Uterus (tissue), 4 donors: ENCODE measurements at places on chromosomes 16 and 17. TPM values are rescaled to one million over a fixed set of nuclear protein-coding genes. Genes with fewer than 3 reads are reported as not detected.

The FOXJ1 gene
- 0.51 TPM for total RNA-seq

The TOP2A gene
- 1.9 TPM for total RNA-seq

The P2RX5 gene
- 0.70 TPM for total RNA-seq

The MXRA7 gene
- total RNA-seq = 250 TPM

The KRTAP17-1 gene
- not detected for total RNA-seq

The ALOX15 gene
- total RNA-seq = 0.24 TPM

The RNF135 gene
- total RNA-seq = 17.9 TPM

The TBC1D3 gene
- not detected for total RNA-seq

The KRT17 gene
- total RNA-seq = not detected

The FADS6 gene
- not detected for total RNA-seq

GRCh38 chr16:67989322-67990017 is 9.2 kb upstream of the DPEP3 start:
- H3K4me1 ChIP-seq = no peaks in the 10 kb centered on the region
- no peaks in the 10 kb centered on the region for H3K36me3 ChIP-seq
- no peak for DNase-seq
- no peak overlapping the region for H3K4me3 ChIP-seq

- no peaks in the 10 kb centered on the region for H3K27me3 ChIP-seq
- DNase-seq = peak; percentile 88
- no peaks in the 10 kb centered on the region for H3K4me1 ChIP-seq
Observed at GRCh38 chr16:8674413-8675022, at the start of gene ABAT. Gene ABAT (plus strand): TSS chr16:8674617. CDS start chr16:8735740, 61,123 bp downstream.

DNA sequence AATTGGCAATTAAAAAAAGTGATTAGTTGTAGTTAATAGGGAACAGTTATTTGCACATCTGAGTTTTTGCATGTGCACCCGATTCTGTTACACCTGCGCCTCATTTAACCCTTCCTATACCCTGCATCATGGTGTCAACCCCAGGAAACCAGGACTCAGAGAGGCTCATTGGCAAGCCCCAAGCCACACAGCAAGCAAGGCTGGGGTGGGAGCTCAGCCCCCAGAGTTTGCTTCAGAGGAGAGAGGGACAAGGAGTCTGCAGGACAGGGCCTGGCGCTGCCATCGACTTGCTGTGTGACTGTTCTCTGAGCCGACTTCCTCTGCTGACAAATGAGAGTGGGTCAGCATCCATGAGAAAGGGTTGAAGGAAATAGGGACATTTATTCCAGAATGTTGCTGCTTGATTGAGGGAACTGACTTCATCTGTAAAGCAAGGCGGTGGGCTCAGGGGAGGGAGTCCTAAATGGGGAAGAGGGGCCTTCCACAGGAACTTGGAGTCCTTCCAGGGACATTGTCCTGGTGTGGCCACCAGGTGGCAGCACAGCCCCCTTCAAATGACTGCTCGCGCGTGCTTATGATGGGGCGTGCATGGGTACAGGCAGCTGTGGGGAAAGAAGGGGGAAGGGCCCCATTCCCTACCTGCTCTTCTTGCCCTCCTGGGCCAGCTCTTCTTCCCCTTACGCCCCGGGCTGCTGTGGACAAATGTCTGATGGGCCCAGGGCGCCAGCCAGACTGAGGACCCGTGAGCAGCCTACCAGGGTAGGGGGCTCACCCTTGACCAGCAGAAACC is 51.6 kb downstream of the NT5M start:
- peak; percentile 64 for DNase-seq
- H3K27me3 ChIP-seq = no peaks in the 10 kb centered on the region

GRCh38 chr16:73046849-73047214 is 1.1 kb downstream of the ZFHX3 start:
- H3K27ac ChIP-seq = peak overlapping the region; percentile 99
- no peaks in the 10 kb centered on the region for H3K36me3 ChIP-seq
- no peaks in the 10 kb centered on the region for H3K27me3 ChIP-seq

DNA sequence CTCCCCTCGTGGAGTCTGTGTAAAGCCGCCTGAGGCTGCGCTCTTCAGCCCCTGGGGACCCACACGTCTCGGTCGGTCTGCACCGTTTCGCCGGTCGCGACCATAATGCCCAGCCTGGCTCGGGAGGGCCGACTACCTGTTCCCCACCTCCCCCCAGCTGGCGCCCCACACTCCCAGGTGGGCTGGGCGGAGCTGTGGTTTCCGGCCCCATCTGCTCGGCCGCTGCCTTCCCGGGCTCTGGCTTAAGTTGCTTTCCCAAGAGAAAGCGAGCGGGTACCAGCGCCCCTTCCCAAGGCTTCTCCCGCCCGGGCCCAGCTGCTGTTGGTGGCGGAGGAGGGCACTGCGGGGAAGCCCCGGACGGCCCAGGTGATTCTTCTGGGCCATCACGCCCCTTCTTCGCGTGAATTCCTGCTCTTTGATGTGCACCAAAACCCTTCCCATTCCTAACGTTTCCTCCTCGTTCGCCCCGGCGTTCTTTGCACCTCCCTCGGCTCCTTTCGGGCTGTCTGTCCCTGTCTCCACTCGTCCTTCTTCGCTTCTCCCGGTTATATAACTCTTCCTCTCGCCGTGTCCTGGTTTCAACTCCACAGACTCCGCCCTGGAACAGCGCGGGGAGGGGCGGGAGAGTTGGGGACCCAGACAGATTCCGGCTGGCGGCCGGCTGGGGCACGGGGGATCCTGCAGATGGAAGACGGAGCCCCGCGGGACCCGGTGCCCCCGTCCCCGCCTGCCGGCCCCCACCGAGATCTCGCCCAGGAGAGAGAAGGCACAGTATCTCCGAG is 2.0 kb downstream of the KDM6B start:
- no peaks in the 10 kb centered on the region for H3K27me3 ChIP-seq
- peak overlapping the region; percentile 61 for H3K4me3 ChIP-seq
- peak overlapping the region; percentile 93 for H3K27ac ChIP-seq

- no peaks in the 10 kb centered on the region for H3K27me3 ChIP-seq
- peak overlapping the region; percentile 97 for H3K27ac ChIP-seq
- no peaks in the 10 kb centered on the region for H3K36me3 ChIP-seq
- peak overlapping the region; percentile 49 for H3K4me3 ChIP-seq
- peaks cover 14% of the 10 kb centered on the region for H3K4me1 ChIP-seq
Observed at GRCh38 chr16:56609463-56609921, 1.1 kb downstream of the MT2A start.

DNA sequence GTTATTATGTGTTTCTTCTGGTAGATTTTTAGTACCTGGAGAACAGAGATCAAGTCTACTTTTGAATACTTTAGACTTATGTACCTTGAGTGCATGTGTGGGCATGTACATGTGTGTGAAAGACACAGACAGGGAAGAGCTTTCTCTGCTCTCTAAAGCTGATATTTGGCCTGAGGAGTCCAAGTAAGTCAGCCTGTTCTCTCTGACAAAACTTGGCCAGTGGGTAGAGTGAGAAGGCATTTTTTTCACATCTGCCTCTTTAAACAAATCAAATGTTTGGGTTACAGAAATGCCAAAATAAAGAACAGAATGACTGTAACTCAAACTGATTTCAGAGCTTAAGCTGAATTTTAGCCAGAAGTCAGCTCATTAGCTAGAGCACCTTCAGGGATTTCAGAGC is 309.7 kb upstream of the DYNLRB2 start:
- H3K4me1 ChIP-seq = no peaks in the 10 kb centered on the region
- H3K36me3 ChIP-seq = no peaks in the 10 kb centered on the region
- DNase-seq = no peak
- H3K27me3 ChIP-seq = no peaks in the 10 kb centered on the region
- no peak overlapping the region for H3K27ac ChIP-seq
- H3K4me3 ChIP-seq = no peak overlapping the region

DNA sequence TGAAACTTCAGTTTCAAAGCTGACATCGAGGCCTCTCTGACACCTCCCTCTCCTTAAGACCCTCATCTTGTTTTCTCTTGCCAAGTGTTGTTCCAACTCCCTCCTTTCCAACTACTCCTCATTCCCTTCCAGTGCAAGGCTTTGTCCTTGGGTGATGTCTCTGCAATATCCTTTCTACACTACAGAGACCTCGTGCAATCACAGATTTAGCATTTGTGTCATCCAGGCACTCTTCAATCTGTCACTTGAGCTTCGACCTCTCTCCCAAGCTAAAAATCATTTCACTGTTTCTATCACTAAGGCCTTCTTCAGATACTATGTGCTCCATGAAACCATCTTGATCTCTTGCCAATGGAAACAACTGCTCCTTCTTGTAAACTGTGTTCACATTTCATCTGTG is 31.6 kb downstream of the TEKT3 start:
- no peaks in the 10 kb centered on the region for H3K27me3 ChIP-seq
- no peak overlapping the region for H3K27ac ChIP-seq
- H3K36me3 ChIP-seq = no peaks in the 10 kb centered on the region
- DNase-seq = no peak
- no peak overlapping the region for H3K4me3 ChIP-seq
- no peaks in the 10 kb centered on the region for H3K4me1 ChIP-seq

DNA sequence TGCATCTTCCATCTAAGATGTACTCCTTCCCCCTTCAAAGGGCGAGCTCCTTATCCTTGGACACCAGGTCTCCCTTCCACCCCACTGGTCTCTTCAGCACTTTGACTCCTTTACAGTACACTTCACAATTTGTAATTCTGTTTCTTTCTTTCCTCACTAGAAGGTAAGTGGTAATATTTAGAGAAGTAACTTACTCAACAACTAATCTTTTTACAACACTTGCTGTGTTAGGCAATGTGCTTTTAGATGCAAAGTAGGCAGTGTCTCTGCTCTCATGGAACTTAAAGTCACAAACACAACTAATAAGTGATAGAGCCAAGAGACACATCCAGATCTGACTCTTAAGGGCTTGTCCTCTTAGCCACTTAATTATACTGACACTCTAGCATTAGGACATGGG is 6.4 kb downstream of the SIAH1 start:
- H3K36me3 ChIP-seq = no peaks in the 10 kb centered on the region
- H3K4me1 ChIP-seq = no peaks in the 10 kb centered on the region
- no peak overlapping the region for H3K27ac ChIP-seq
- DNase-seq = no peak
- H3K4me3 ChIP-seq = no peak overlapping the region
- H3K27me3 ChIP-seq = no peaks in the 10 kb centered on the region

DNA sequence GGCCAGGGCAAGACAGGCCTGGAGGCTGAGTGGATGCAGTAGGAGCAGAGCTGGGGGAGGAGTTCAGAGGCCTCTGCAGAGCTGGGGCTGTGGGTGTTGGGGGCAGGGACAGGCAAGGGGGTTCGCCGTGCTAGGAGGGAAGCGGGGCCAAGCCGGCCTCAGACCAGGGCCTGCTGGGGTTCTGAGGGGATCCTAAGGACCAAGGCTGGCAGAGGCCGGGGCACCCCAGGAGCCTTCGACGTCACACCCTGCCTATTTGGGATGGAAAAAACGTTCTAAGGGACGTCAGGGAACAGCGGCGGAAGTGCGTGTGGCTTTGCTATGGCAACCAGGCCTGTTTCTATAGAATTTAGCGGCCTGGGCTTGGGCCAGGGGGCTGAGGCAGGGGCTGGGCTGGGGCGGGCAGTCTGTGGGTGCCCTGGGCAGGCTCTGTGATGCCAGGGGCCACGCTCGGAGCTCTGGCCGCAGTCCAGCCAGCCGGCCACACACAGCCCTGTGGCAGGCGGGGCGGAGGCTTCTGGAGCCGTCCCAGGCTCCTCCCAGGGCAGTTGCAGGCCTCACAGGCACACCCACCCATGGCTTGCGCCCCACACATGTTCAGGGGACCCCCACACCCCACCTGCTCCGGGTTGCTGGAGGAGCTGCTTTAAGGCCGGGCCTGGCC is 3.7 kb downstream of the TRAF7 start:
- peak overlapping the region; percentile 31 for H3K4me3 ChIP-seq
- peak overlapping the region; percentile 74 for H3K27ac ChIP-seq
- no peaks in the 10 kb centered on the region for H3K27me3 ChIP-seq
- peaks cover 5% of the 10 kb centered on the region for H3K4me1 ChIP-seq
- peak; percentile 71 for DNase-seq

- H3K36me3 ChIP-seq = no peaks in the 10 kb centered on the region
- H3K27me3 ChIP-seq = no peaks in the 10 kb centered on the region
- DNase-seq = no peak
- no peak within 1 kb of the TSS for H3K27ac ChIP-seq
Observed at GRCh38 chr16:82034981-82035612, at the start of gene HSD17B2. Gene HSD17B2 (plus strand): TSS chr16:82035253. CDS start chr16:82035425, 172 bp downstream.

GRCh38 chr16:86772671-86773353 is 194.5 kb downstream of the FOXL1 start:
- peaks cover 8% of the 10 kb centered on the region for H3K27me3 ChIP-seq
- H3K27ac ChIP-seq = no peak overlapping the region
- H3K4me3 ChIP-seq = no peak overlapping the region
- H3K4me1 ChIP-seq = no peaks in the 10 kb centered on the region
- no peak for DNase-seq

DNA sequence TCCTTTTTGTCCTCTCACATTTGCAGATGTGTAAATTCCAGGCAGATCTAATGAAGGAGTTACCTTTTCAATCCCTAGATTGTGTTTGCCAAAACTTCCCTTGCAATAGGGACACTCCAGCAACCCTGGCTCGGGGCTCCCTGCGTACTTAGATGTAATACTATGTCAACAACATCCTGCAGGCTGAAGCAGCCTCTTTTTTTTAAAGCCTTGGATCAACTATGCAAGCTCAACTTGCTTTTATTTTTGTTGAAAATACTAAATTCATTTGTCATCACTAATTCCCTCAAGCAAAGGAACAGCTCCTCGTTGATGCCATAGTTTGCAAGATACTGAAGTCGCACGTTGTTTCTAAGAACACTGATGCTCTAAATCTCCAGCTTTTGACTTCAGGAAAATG is 59.1 kb downstream of the GRIN2A start:
- H3K27ac ChIP-seq = no peak overlapping the region
- no peak overlapping the region for H3K4me3 ChIP-seq

DNA sequence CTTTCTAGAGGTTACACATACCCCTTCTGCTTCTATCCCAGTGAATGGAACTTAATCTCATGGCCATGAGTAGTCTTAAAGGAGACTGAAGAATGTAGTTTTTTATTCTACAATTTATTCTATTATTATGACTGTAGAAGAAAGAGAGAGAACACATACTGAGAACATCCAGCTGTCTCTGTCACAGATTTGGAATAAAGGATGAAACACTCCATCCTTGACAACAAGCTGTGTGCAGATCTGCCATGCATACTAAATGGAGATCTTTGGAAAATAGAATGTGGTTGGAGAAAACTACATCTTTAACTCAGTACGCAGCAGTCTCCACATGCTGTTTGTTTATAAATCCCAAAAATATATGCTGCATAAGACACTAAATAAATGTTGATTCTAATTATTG is 54.1 kb upstream of the NUDT7 start:
- H3K27me3 ChIP-seq = no peaks in the 10 kb centered on the region
- H3K4me3 ChIP-seq = no peak overlapping the region
- DNase-seq = no peak

DNA sequence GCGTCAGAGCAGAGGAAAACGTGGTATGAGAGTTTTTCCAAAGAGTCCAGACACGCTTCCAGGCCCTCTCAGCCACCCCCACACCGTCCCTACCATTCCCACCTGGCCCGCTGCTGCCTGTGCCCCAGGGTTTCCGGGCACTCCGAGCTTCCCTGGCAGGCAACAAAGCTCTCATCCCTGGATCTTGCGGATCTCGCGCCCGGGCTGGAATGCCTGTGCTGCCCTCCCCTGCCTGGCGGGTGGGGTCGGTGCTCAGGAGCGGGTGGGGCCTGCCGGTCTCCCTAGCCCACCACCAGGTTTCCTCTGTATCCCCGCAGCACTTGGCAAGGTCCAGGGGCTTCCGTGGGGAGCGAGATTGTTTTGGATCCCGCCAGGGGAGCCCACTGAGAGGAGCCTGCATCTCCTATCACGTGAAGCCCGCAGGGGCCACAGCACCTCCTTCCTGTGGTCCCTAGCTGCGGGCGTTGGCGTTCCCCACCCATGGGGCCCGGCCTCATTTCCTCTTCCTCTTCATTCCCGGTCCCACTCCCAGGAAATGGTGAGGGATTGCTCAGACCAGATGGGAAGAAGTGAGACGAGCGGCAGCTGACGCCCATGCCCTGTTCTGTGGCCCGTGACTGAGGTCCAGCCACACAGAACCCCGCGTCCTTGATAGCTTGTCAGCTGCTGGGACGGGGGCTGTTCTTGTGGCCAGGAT is 11.0 kb downstream of the TBC1D24 start:
- H3K4me3 ChIP-seq = no peak overlapping the region
- H3K4me1 ChIP-seq = peaks cover 11% of the 10 kb centered on the region
- H3K36me3 ChIP-seq = no peaks in the 10 kb centered on the region
- no peaks in the 10 kb centered on the region for H3K27me3 ChIP-seq
